Activated naive CD8-positive, alpha-beta T cell treated with anti-CD3 and anti-CD28 coated beads for 36 hours (primary cell): ENCODE measurements at places on chromosomes 2 and 18.

DNA sequence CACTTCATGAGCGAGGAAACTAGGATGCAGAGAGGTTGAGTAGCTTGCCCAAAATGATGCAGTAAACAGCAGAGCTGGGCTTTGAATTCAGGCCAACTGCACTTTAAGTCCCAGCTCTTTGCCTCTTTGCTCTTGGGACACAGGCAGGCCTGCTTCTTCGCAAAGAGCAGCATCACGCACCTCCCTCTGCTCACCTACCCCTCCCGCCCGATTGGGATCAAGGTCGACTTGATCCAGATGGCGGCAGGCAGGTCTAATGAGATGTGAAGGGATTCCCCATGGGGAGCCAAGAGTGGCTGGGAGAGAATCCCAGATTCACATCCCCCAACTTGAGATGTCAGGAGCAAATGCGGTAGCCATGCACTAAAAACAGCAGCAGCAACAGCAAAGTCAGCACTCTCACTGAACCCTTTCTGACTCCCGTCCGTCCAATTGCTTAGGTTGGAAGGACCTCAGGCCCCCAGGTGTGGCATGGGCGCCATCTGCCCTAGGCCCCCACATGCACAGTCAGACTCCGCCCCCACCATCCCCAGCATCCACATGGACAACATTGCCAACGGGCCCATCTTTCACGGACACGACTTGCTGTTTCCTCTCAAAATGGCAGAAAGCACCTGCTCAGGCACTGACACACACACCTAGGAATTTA is 84.3 kb upstream of the MAP4K4 start:
- DNase-seq: no peak

DNA sequence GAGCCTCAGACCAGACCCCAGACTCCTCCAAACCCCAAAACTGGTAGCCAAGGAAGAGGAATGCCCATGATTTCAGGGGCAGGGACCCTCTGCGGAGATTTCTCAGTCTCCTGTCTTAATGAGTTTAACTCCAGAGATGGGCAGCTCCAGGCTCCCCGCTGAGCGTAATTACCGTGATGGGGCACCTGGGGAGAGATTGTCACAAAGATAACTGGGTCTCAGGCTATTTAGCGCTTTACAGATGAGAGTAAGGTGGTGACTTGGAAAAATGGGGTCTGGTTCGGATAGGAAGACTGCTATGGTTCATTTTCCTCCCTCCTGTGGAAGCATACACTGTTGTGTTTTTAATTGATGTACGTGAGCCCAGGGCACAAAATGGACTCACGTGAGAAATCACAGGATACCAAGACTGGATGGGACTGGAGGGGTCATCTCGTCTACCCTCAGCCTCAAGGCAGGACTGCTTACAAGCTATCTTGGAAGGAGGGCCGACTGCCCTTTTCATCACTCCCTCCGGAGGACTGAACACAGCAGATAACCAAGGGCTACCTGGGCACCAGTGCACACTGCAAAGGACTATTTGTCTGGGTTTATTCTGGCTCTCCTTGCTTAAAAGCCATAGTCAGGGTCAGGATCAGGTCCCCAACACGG is 427.8 kb downstream of the ZNF521 start:
- DNase-seq: no peak

DNA sequence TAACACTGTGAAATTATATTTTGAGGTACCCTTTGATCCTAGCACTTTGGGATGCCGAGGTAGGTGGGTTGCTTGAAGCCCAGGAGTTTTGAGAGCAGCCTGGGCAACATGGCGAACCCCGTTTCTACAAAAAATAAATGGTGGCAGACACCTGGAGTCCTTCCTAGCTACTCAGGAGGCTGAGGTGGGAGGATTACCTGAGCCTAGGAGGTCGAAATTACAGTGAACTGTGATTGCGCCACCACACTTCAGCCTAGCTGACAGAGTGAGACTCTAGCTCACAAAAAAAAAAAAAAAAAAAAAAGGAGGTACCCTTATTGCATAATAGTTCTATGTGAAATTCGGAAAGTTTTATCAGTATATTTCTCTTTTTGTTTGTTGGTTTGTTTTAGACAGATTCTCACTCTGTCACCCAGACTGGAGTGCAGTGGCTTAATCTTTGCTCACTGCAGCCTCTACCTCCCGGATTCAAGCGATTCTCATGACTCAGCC is 59.2 kb upstream of the SCYGR2 start:
- no peak for DNase-seq

GRCh38 chr2:74414881-74415761 is 6.3 kb downstream of the C2orf81 start:
- peak; percentile 30 for DNase-seq

DNA sequence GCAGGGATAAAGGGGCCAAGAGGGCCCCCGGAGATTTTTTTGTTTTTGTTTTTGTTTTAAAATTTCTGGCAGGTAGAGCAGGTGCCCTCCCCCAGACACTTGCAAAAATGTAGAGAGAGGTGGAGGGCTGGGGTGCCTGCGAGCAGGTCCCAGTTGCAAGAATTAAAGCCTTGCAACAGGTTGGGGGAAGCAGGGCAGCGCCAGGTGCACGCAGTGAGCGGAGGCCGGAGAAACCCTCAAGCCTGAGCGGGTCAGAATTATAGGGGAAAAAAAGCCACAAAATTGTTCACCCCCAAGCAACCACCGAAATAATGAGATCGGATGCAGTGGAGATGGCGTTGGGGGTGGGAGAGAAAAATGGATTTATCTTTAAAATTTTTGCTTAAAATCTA is 527 bp downstream of the IGFBP5 start:
- no peak for DNase-seq

- DNase-seq: no peak
These were observed 115.7 kb upstream of the FHL2 start for GRCh38 chr2:105514576-105514975.

DNA sequence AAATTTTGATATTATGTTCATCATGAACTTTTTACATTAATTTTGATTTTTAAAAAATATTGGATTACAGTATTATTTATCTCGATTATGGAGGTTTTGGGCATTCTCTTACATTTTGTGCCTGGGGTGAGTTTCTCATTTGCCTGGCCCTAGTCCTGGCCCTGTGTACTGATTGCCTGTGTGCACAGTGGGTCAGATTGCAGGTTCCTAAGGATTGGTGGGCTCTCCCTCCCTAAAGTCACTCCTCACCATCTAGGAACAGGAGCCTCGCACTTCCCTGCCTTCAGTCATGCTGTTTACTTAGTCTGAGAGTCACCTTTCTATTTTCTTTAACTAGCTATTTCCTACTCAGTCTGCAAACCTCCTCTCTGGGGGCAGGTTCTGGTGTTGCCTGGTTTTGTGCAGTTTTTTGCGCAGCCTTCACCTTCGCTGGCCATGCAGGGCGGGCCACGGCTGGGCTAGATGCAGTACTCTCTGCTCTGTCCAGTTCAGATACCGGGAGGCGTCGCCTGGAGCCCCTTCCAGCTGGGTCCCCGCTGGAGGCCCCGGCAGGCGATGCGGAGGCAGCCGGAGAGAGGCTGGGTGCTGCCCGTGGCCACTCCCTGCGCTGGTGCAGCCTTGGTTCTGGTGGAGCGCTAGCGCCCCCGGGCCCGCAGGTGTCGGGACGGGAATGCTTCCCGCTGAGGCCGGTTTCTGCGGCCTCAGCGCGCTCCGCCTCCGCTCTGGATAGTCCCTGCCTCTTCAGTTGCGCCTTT is 23.3 kb upstream of the MC5R start:
- DNase-seq: peak; percentile 64

DNA sequence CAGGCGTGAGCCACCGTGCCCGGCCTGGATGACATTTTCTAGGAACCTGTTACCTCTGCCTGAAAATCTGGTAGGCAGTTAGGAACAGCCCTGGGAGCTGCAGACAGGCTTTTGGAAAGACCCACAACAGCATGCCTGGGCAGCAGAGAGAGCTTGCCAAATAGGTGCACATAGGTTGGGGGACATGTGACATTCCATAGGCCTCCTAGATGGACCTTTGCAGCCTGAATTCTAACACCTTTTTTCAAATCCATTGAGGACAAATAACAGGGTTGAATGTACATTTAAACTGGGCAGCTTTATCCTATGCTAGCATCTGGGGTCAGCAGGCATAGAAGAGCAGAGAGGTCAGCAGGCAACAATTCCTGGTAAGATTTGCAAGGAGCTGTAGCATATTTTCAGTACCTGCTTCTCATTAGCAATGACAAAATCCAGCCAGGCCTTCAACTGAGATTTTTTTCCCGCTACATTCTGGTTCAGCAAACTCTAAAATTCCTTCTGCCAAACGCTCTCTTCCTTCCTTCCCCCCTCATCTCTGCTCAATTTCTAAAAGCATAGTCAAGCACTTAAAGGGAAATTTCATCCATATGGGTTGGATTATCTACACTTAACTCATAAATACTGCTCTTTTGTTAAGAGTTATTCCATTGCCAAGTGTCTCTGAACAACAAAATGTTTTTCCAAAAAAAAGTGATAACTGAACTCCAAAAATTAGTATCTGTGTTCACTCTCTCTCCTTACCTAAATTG is 75.2 kb downstream of the SOWAHC start:
- no peak for DNase-seq

DNA sequence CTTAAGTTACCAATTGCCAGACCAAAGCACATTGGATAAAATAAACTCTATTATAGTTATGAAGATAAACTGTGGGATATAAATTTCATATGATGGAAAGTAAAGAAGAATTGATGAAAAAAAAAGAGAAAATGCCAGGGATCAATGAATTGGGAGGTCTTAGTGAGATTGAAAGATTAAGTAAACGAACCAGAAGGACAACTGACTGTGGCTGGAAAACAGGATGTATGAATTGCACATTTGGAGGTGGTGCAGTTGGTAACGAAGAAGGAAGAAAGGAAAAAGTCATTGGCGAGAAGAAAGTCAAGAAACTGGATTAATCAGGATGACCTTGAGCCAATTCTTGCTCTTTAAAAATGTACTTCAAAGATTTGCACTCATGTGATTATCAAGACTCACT is 166.7 kb downstream of the NCK2 start:
- no peak for DNase-seq

- DNase-seq: no peak
These were observed 158.3 kb downstream of the GULP1 start for GRCh38 chr2:188449971-188450370.

GRCh38 chr2:14401873-14402272 is 230.6 kb upstream of the LRATD1 start:
- no peak for DNase-seq

DNA sequence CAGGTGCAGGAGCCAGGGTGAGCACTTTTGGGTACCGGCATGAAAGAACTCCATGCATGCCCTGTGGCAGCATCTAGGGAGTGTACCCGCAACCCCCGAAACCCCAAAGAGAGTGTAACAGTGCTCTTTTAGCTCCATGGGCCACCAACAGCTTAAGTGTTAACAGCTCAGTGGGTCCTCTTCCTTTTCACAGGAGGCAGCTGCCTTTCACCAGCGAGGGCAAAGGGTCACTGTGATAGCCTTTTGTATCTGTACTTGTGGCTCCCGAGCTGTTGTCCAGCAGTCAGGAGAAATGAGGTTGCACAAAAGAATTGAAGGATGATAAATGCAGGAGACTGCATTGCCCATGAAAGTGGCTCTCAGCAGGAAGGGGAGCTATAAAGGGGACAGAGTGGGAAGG is 1166.3 kb upstream of the ACVR2A start:
- no peak for DNase-seq

DNA sequence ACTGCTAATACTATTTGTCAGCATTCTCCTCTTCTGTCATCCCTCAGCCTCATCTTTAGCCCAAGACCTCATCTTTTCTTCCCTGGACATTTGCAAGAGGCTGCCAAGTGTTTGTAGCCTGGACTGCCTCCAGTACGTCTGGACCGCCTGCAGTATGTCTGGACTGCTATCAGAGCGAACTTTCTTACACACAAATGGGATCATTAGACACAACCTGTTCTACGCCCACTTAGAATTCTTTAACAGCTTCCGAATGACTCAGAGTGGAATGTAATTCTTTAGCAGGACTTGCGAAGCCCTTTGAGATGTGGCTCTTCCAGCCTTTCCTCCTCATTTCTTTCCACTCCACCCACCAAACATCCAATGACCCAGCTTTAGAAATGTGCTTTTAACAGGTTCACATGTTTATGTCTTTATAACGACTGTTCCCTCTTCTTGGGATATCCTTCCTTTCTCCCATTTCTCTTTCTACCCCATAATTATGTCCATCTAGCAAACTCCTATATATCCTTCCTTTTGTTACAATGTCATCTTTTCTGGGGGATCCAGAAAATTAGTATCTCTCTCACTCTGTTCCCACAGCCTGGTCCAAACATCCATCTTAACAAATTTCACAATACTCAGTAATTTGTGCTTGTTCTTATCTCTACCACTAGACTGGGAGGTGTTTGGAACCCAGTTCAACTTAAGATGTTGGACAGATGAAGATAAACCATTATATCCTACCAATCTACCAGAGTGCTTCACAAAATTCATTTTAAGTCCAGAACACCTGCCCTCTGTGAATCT is 171.3 kb upstream of the PGAP1 start:
- DNase-seq: no peak

- no peak for DNase-seq
These were observed 125.9 kb downstream of the MAIP1 start for GRCh38 chr2:200081236-200081635.

GRCh38 chr2:86017901-86018896 is 87.5 kb downstream of the POLR1A start:
- no peak for DNase-seq

- no peak for DNase-seq
These were observed 494.9 kb downstream of the NYAP2 start for GRCh38 chr2:225894236-225894980.

DNA sequence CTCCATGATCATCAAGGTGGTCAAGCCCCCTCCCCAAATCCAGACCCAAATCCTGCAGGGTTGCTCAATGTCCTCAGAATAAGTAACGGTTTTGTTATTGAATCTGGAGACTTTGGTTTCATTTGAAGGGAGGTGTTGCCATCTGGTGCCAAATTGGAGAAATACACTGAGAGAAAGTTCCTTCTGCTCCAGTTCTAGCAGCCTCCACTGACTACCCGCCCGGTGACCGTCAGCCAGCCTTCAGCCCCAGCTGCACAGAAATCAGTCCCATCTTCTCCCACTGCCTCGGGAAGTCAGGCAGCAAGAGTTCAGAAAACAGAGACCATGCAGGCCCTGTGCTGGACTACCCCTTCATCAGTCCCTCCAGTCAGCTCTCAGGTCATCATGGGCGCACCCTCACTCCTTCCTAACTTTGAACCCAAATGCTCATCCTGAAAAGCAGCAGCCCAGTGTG is 38.7 kb downstream of the PKDCC start:
- peak; percentile 25 for DNase-seq

- DNase-seq: peak; percentile 59
These were observed 1.9 kb downstream of the SP5 start for GRCh38 chr2:170716851-170717598.

GRCh38 chr18:3061581-3062312 is 48.8 kb upstream of the LPIN2 start:
- DNase-seq: peak; percentile 73

GRCh38 chr2:107809835-107810234 is 16.9 kb upstream of the RGPD4 start:
- no peak for DNase-seq

GRCh38 chr2:127155028-127155581 is 48.2 kb upstream of the BIN1 start:
- no peak for DNase-seq
